ENCODE measurements at places on chromosomes 1 and 21.

DNA sequence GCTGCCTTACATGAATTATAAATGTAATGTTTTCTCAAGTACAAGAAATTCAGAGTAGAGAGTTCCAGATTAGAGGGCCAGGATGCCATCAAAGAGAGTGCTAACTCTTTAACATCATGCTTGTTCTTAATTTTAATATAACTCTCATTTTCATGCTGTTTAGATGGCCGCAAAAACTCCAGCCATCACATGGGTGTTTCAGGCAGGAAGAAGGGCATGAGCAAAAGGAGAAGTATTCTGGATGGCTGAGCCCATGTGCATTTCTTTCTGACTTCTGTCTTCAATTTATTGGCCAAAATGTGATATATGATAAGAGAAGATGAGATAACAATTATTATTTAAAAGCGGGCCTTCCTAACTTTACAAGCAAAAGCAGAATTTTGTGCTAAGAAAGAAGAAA, 1328.6 kb downstream of the MRPL39 start:
- DNase-seq = no peak
- no peaks in the 10 kb centered on the region for H3K27me3 ChIP-seq
- H3K4me3 ChIP-seq = no peak overlapping the region
- no peaks in the 10 kb centered on the region for H3K4me1 ChIP-seq
- H3K27ac ChIP-seq = no peak overlapping the region
- H3K36me3 ChIP-seq = no peaks in the 10 kb centered on the region

DNA sequence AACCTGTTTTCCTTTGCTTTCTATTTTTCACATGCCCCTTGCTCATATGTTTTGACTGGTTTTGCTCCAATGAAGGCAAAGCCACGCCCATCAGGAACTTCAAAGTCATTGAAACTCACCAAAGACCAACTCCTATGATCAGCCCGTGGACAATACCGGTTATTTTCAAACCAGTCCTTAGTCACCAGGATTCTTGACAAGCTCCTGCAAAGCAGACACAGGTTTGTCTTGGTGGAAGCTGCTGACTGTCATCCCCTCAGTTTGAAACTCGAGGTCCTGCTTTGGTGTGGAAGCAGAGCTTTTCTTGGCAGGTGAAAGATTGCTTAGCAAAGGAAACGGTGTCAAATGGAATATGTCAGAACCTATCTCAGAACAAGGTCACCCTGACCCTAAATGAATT, 384.7 kb upstream of the CXADR start:
- H3K4me3 ChIP-seq = no peak overlapping the region
- H3K36me3 ChIP-seq = no peaks in the 10 kb centered on the region
- H3K27me3 ChIP-seq = no peaks in the 10 kb centered on the region
- no peak for DNase-seq
- H3K4me1 ChIP-seq = no peaks in the 10 kb centered on the region
- no peak overlapping the region for H3K27ac ChIP-seq

DNA sequence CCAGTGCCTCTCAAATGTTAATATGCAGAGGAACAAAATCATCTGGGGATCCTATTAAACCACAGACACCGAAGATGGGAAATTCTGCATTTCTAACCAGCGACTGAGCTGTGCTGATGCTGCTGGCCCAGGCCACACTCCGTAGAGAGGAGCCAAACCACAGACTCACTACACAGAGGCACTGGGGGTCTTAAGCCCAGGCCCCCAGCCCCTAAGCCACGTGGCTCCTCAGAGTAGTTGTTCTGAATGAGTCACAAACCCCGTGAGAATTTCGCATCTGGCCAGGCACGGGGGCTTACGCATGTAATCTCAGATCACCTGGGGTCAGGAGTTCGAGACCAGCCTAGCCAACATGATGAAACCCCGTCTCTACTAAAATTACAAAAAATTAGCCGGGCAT, 2.8 kb upstream of the CELA2A start:
- no peak overlapping the region for H3K27ac ChIP-seq
- DNase-seq = no peak
- peaks cover 6% of the 10 kb centered on the region for H3K4me1 ChIP-seq
- no peaks in the 10 kb centered on the region for H3K27me3 ChIP-seq
- no peaks in the 10 kb centered on the region for H3K36me3 ChIP-seq
- no peak overlapping the region for H3K4me3 ChIP-seq

GRCh38 chr1:69794831-69795230, 227.1 kb downstream of the LRRC7 start:
- no peaks in the 10 kb centered on the region for H3K27me3 ChIP-seq
- no peaks in the 10 kb centered on the region for H3K36me3 ChIP-seq
- no peak overlapping the region for H3K4me3 ChIP-seq
- DNase-seq = no peak
- no peak overlapping the region for H3K27ac ChIP-seq
